ENCODE measurements at places on chromosomes 12 and 14.
A peak's percentile ranks its signal among the peaks of the same experiment; 100 is the strongest.

- DNase-seq = no peak
These were observed 138.9 kb upstream of the MAX start for GRCh38 chr14:65241125-65241752.

- no peak for DNase-seq
These were observed 392 bp downstream of the SLC15A4 start for GRCh38 chr12:128823216-128823915.

- no peak for DNase-seq
These were observed 51.1 kb downstream of the LIMA1 start for GRCh38 chr12:50232206-50232605.

DNA sequence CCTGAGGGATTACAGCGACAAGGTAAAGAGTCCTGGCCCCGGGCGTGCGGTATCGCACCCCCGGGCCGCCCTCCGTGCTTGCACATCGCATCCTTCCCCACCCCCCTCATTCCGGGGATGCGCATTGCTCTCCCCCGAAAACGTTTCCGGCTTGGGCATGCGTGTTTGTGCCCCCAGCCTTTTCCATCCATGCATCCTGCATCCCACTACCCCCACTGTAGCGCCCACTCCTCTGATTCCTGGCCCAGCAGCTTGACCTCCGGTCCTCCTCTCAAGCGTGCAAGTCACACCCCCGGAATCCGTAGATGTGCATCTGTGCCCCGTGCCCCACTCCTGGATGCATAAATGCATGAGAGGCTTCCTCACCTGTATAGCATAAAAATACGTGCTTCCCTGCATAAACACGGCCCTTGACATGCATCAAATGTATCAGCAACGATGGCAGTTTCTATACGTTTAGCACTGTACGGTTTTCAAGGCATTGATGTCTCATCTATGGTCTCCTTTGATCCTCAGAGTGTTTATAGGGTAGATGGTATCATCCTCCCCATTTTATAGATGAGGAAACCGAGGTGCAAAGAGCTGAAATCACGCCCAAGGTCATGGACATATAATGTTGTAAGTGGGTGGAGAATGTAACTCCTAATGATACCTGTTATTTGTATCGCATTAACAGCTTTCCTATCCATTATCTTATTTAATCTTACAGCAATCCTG lies 484 bp downstream of the RIC8B start:
- peak; percentile 8 for DNase-seq

GRCh38 chr12:120640861-120641833 lies 721 bp downstream of the CABP1 start:
- peak; percentile 50 for DNase-seq

DNA sequence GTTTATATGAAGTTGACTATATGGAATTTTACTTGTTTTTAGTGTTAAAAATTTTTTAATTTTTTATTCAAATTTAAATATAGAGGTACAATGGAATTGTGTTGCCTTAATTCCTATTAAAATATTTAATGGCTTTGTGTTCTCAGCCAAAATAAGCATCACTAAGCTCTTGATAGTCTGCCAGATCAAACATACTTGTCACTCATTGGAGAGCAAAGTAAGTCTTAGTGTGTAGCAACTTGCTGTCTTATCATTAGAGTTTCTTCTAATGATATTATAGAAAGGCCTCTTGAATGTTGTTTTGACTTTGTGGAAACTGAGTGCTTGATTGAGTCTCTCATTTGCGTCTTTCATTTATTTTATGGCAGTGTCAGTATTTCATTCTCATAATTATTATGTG lies 10.7 kb downstream of the SFSWAP start:
- DNase-seq = no peak

DNA sequence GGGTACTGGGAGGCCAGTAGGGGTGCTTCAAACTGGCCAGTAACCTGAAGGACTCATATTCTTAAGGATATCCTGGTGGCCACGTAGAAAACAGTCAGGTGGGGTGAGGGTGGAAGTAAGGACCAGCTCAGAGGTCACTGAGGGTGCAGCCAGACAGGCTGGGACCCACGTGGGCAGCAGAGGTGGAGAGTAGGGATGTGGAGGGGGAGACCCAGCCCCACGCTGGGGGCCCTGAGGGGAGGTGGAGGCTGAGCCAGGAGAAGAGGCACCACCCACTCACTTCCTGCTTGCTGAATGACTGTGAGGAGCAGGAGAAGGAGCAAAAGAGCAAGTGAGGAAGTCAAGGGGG lies 12.6 kb upstream of the SERPINA3 start:
- no peak for DNase-seq

- no peak for DNase-seq
These were observed 4.3 kb downstream of the KHNYN start for GRCh38 chr14:24434036-24434435.

GRCh38 chr12:68559984-68560850 lies 50.5 kb upstream of the RAP1B start:
- no peak for DNase-seq

GRCh38 chr12:50112456-50113218 lies 601 bp downstream of the COX14 start:
- no peak for DNase-seq

DNA sequence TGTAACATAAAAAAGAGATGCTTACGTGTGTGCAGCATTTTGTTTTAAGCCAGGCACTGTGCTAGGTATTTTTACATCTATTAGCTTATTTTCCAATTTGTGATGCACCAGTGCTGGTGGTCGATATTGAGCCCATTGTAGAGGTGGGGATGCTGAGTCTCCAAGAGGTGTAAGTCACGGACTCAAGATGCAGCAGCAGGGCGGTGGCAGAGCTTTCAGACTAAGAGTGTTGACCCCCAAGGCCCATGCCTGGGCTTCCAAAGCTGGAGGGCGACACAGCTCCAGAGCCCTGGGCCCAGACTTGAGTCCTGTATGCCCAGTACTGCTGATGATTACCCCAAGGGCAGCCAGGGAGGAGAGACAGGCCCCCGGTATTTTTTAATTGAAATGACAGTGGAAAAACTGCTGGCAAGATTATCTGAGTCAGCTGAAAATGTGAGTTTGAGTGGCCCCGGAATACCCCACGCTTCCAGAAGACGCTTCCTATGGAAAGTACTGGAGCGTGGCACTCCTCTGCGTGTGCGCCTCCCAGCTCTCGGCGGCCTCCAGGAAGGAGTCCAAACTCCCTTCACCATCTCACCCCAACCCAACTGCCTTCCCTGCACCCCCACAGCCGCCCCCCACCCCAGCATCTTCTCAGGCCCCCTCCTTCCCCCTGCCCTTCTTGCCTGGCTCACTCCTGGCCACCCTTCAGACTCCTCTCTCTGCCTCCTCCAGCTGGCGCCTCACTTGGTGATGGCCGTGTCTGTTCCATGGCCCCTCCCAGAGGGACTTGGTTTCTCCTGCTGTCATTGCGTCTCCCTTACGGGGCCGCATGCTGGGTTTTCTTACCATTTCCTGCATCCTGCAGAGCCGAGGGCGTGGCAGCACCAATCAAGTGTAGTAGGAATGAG lies 40.7 kb downstream of the ELK3 start:
- no peak for DNase-seq

DNA sequence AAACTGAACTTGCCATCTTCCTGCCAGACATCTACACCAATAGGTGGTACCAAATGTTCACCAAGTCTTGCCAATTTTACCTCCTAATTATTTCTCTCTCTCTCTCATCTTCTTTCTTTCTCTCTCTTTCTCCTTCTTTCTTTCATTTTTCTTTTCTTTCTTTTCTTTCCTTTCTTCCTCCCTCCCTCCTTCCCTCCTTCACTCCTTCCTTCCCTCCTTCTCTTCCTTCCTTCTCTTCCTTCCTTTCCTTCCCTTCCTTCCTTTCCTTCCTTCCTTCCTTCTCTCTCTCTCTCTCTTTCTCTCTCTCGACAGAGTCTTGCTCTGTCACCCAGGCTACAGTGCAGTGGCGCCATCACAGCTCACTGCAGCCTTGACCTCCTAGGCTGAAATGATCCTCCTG lies 55.4 kb upstream of the PSMA6 start:
- no peak for DNase-seq

All from GM19239 (cell line).